DMS79 (cell line): ENCODE measurements at places on chromosomes 1 and 21.

- DNase-seq, result no peak
These were observed 831 bp upstream of the KRTAP10-2 start for GRCh38 chr21:44552136-44552535.

GRCh38 chr1:1471389-1472052 lies at the start of gene ATAD3B:
Gene ATAD3B, plus strand, starts transcription at chr1:1471765. Its CDS starts 120 bp downstream, at chr1:1471885.
- peak; percentile 89 for DNase-seq

GRCh38 chr21:31945546-31945945 lies 72.7 kb downstream of the HUNK start:
- no peak for DNase-seq

- DNase-seq, result no peak
These were observed 8.6 kb downstream of the WNT9A start for GRCh38 chr1:227938911-227939790.

DNA sequence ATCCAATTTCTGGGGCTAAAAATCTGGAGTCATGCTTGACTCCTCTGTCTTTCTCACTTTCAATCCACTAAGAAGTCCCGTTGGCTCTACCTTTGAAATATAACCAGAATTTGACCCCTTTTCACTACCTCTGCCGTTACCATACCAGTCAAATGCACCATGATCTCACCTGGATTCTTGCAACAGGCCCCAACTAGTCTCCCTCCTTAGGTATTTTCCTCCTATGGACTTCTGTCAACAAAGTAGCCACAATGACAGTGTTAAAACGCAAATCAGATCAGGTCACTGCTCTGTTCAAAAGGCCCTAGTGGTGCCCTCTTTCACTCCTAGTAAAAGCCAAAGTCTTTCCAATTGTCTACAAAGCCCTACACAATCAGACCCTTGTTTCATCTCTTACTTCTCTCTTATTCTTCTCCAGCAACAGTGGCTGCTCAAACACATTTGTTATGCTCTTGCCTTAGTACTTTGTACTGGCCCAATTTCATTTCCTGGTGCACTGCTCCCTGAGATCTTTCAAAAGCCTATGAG lies 35.7 kb upstream of the AGL start:
- no peak for DNase-seq

GRCh38 chr1:227748496-227749182 lies 13.4 kb downstream of the SNAP47 start:
- no peak for DNase-seq

DNA sequence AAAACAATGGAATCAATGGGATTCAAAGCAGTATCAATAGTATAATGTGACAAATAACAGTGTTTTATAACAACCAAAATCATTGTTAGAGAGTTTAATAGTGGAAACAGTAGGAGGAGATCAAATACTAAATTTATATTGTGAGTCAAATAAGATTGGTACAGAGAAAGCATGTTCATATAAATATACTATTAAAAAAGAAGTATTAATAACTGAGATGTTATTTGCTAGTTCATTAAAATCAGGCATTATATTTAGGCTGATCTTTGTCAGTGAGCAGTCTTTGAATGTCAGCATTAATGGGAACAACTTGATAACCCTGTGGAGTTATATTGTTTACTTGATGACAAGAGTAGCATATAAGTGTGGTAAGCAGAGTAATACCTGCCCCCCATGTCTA lies 30.6 kb downstream of the PRKAA2 start:
- no peak for DNase-seq

GRCh38 chr1:198153103-198153502 lies 3.7 kb upstream of the NEK7 start:
- DNase-seq, result no peak

- no peak for DNase-seq
These were observed 23.2 kb downstream of the SGIP1 start for GRCh38 chr1:66557157-66557556.

GRCh38 chr1:162145280-162145965 lies 75.9 kb downstream of the NOS1AP start:
- DNase-seq, result peak; percentile 20

GRCh38 chr1:182786995-182787324 lies 2.6 kb upstream of the NPL start:
- DNase-seq, result no peak

GRCh38 chr1:47527653-47528272 lies 89.9 kb downstream of the FOXD2 start:
- no peak for DNase-seq
